ENCODE measurements at places on chromosomes 3 and 15. TPM values are rescaled to one million over a fixed set of nuclear protein-coding genes. Genes with fewer than 3 reads are reported as not detected.
A peak's percentile ranks its signal among the peaks of the same experiment; 100 is the strongest.

DNA sequence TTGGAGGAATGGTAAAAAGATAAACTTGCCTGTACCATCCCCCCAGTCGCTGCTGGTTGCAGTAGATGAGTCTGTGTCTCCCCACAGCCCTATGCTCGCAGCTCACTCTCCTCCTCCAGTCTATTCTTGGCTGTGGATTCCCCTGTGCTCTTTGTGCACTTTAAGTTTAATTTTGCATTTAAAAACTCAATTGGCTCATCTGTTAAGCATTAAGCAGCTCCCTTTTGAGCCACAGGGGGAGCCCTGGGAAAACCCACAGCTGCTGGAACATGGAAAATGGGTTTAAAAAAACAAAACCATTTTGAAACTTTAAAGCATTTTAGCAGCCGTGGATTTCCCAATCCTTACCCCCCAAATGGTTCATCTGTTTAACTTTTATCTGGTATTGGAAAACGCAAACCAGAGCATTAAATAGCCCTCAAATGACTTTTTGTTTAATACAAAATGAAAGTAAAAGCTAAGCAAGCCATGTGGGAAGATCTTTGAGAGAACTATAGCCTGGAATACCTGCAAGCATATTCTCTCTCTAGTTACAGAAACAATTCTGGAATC is 536.9 kb downstream of the ZIC1 start:
- no peak for DNase-seq
- H3K27ac ChIP-seq = no peak overlapping the region
- peaks cover 2% of the 10 kb centered on the region for H3K4me1 ChIP-seq
- no peaks in the 10 kb centered on the region for H3K27me3 ChIP-seq

DNA sequence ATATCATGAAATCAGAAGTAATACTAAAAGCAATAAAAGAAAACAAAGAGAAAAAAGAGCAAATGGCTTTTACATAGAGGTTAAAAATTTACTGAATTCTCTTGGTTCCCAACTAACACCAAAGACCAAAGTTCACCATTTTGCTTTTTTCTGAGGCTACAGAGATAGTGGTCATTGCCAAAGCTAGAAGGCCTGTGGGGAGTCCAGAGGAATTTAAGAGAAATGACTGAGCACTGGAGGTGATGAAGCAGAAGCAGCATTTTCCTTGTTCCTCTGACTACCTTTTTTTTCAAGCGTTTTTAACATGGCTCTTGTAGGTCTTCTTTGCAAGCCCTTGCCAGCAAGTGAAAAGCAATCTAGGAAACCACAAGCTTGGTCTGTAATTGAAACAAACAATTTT is 58.2 kb downstream of the THBS1 start:
- no peaks in the 10 kb centered on the region for H3K27me3 ChIP-seq
- no peak for DNase-seq
- no peak overlapping the region for H3K27ac ChIP-seq
- no peaks in the 10 kb centered on the region for H3K36me3 ChIP-seq
- H3K4me1 ChIP-seq = peaks cover 7% of the 10 kb centered on the region
- no peak overlapping the region for H3K4me3 ChIP-seq

- no peak for DNase-seq
- no peaks in the 10 kb centered on the region for H3K27me3 ChIP-seq
- no peaks in the 10 kb centered on the region for H3K4me1 ChIP-seq
- no peak overlapping the region for H3K27ac ChIP-seq
- no peak overlapping the region for H3K4me3 ChIP-seq
These were observed 313.4 kb upstream of the STT3B start for GRCh38 chr3:31219131-31219843.

DNA sequence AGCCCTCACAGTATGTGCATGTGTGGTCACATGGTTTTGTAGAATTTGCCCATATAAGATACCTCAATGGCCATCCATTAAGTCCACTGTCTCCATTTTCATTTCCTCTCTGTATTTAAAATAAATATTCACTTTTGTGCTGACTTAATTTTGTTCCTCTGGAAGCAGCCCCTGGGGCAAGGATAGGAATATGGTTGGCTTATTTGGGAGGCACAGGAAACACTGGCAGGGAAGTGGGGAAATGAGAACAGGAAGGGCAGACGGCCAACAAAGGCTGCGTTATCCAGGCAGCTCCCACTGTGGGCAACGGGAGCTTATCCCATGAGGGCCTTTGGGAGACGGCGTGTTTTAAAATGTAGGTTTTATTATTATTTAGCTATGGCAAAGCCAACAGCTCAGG is 148.6 kb downstream of the SHQ1 start:
- H3K36me3 ChIP-seq = no peaks in the 10 kb centered on the region
- no peak overlapping the region for H3K27ac ChIP-seq
- no peak for DNase-seq
- H3K4me3 ChIP-seq = no peak overlapping the region
- no peaks in the 10 kb centered on the region for H3K4me1 ChIP-seq

- H3K36me3 ChIP-seq = no peaks in the 10 kb centered on the region
- no peaks in the 10 kb centered on the region for H3K27me3 ChIP-seq
- H3K4me1 ChIP-seq = peaks cover 10% of the 10 kb centered on the region
- no peak for DNase-seq
These were observed 5.2 kb downstream of the EXOSC7 start for GRCh38 chr3:44981220-44981619.

GRCh38 chr3:148631124-148631903 is 66.4 kb upstream of the AGTR1 start:
- H3K27me3 ChIP-seq = no peaks in the 10 kb centered on the region
- DNase-seq = no peak
- no peaks in the 10 kb centered on the region for H3K4me1 ChIP-seq
- no peak overlapping the region for H3K27ac ChIP-seq

GRCh38 chr15:39781147-39781966 is 1.3 kb downstream of the FSIP1 start:
- DNase-seq = no peak
- H3K4me3 ChIP-seq = peak overlapping the region; percentile 91
- no peaks in the 10 kb centered on the region for H3K27me3 ChIP-seq
- no peak overlapping the region for H3K27ac ChIP-seq

DNA sequence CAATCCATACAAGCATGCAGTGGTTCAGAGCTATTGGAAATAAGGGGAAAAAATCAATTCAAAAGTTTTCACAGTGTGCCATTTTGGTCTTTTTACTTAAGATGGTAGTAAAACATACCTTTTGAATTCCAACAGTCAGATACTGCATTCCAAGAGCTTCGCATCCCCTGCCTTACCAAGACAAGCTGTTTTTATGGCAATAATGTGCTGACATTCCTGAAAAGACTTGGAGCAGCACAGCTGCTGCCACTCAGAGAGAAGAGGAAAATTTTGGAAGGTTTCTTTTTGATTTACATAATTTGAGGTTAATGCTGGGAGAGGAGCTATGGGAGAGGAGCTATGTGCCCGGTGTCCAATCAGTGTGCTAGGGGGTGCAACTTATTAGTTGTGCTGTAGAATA is 148.3 kb downstream of the FEZF2 start:
- no peaks in the 10 kb centered on the region for H3K36me3 ChIP-seq
- DNase-seq = no peak
- H3K4me3 ChIP-seq = no peak overlapping the region
- no peak overlapping the region for H3K27ac ChIP-seq
- no peaks in the 10 kb centered on the region for H3K27me3 ChIP-seq
- H3K4me1 ChIP-seq = no peaks in the 10 kb centered on the region

- no peaks in the 10 kb centered on the region for H3K27me3 ChIP-seq
- no peaks in the 10 kb centered on the region for H3K36me3 ChIP-seq
- H3K4me1 ChIP-seq = no peaks in the 10 kb centered on the region
- DNase-seq = no peak
- H3K27ac ChIP-seq = no peak overlapping the region
- H3K4me3 ChIP-seq = no peak overlapping the region
These were observed 59.5 kb downstream of the ERC2 start for GRCh38 chr3:56408761-56409196.

DNA sequence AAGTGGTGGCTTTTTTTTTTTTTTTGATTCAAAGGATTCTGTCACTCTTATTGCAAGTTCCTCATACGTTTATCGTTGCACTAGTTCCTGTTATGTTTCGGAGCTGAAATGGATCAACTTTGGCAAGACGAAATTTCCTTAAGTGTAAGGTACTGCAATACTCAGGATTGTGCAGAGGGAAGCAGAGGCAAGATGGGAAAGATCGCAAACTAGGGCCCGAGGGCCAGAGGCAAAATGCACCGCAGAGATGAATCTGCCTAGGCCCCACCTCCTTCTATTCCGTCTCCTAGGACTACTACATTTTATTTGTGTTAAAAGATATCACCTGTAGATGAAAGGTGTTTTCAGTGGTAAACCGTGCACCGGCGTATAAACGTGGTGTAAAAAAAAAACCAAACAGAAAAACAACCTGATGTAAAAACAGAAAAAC is 331 bp downstream of the RNU6-1 start:
- no peaks in the 10 kb centered on the region for H3K36me3 ChIP-seq
- H3K27me3 ChIP-seq = no peaks in the 10 kb centered on the region
- DNase-seq = no peak
- peak overlapping the region; percentile 99 for H3K4me3 ChIP-seq

DNA sequence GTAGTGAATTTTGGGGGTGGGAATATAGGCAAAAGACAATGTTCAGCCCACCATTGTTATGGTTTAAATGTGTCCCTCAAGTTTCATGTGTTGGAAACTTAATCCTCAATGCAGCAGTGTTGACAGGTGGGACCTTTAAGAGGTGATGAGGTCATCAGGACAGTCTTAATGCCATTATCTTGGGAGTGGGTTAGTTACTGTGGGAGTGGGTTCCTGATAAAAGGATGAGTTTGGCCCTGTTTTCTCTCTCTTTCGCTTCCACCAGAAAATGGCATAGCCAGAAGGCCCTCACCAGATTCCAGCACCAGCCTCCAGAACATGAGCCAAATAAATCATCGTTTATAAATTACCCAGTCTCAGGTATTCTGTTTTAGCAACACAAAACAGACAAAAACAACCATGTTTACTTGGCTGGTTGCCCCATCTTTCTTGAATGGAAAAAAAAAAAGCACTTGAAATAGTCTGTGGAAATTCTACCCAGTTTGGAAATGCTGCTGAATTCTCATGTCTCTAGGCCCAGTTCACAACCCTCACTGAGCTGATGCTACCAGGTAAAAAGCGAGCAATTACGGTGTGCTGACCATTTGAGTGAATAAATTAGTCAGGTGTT is 31.0 kb upstream of the MFSD1 start:
- H3K36me3 ChIP-seq = no peaks in the 10 kb centered on the region
- no peak overlapping the region for H3K27ac ChIP-seq
- no peak for DNase-seq
- H3K27me3 ChIP-seq = no peaks in the 10 kb centered on the region
- H3K4me3 ChIP-seq = no peak overlapping the region
- H3K4me1 ChIP-seq = peaks cover 14% of the 10 kb centered on the region

DNA sequence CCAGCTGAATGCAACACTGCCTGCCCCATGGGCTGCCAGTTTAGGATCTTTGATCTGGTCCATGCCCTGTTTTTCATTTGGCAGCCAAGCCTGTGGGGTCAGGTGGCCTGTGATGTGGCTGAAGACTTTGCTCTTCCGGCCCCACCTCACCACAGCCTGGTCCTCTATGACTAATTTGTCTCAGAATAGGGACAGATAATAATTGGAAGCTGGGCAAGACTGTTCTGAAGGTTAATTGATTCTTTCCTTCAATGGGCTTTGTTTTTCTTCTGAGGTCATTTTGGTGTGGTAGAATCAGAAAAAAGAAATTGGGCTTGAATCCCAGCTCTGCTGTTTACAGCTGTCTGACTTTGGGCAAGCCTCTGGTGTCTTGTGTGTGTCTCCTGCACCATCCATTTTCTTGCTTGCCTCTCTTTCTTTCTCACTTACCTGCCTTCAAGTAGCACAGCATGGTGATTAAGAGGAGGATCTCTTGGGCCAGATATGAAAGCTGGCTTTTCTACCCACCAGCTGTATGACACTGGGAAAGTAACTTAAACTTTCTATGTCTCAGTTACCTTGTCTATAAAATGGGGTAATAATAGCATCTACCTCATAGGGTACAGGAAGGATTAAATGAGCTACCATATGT is 24.2 kb downstream of the ABHD2 start:
- H3K4me1 ChIP-seq = peaks cover 86% of the 10 kb centered on the region
- no peak for DNase-seq
- no peaks in the 10 kb centered on the region for H3K27me3 ChIP-seq
- no peak overlapping the region for H3K4me3 ChIP-seq
- H3K36me3 ChIP-seq = peaks cover 8% of the 10 kb centered on the region

DNA sequence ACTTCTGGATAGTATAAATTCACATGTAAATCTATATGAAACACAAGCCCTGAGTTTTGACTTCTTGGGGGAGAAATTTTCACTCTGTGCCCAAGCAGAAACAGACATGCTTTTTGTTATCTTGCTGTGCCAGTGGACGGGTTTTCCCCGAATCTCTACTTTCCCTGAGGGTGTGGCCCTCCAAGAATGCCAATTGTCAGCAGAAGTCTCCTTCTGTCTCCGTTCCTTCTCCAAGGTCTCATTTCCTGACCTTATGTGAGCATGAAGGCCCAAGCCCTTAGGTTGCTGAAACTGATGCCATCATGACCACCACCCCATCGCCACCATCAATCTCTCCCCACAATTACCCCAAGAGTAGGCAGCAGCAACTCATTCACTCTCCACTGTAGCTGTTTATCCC is 253.8 kb downstream of the XXYLT1 start:
- H3K36me3 ChIP-seq = no peaks in the 10 kb centered on the region
- H3K4me3 ChIP-seq = no peak overlapping the region
- no peak overlapping the region for H3K27ac ChIP-seq
- no peaks in the 10 kb centered on the region for H3K4me1 ChIP-seq
- DNase-seq = no peak

GRCh38 chr15:89810837-89811236 is 3.8 kb downstream of the ANPEP start:
- H3K27ac ChIP-seq = no peak overlapping the region
- no peaks in the 10 kb centered on the region for H3K36me3 ChIP-seq
- no peak for DNase-seq
- H3K4me3 ChIP-seq = no peak overlapping the region

- no peaks in the 10 kb centered on the region for H3K27me3 ChIP-seq
- no peak overlapping the region for H3K4me3 ChIP-seq
- H3K36me3 ChIP-seq = no peaks in the 10 kb centered on the region
- H3K4me1 ChIP-seq = peaks cover 44% of the 10 kb centered on the region
- DNase-seq = no peak
These were observed 71.8 kb downstream of the CHDH start for GRCh38 chr3:53774414-53774813.

- H3K36me3 ChIP-seq = peaks cover 13% of the 10 kb centered on the region
- DNase-seq = no peak
- H3K4me3 ChIP-seq = peak overlapping the region; percentile 89
- H3K27ac ChIP-seq = peak overlapping the region; percentile 90
- no peaks in the 10 kb centered on the region for H3K27me3 ChIP-seq
- peaks cover 6% of the 10 kb centered on the region for H3K4me1 ChIP-seq
These were observed 565 bp upstream of the ZNF621 start for GRCh38 chr3:40524222-40524567.

The PEX5L gene
- total RNA-seq = not detected

The TLR9 gene
- not detected for total RNA-seq

The AAGAB gene
- total RNA-seq = 26.0 TPM

The STAC gene
- 42.5 TPM for total RNA-seq

The IL12A gene
- not detected for total RNA-seq

The EAF2 gene
- 5.1 TPM for total RNA-seq
